ENCODE measurements at places on chromosomes 1 and 21.

- no peak for DNase-seq
Observed at GRCh38 chr1:211828584-211829342, 1.8 kb downstream of the LPGAT1 start.

GRCh38 chr1:206456577-206457370 lies 13.5 kb upstream of the IKBKE start:
- no peak for DNase-seq

DNA sequence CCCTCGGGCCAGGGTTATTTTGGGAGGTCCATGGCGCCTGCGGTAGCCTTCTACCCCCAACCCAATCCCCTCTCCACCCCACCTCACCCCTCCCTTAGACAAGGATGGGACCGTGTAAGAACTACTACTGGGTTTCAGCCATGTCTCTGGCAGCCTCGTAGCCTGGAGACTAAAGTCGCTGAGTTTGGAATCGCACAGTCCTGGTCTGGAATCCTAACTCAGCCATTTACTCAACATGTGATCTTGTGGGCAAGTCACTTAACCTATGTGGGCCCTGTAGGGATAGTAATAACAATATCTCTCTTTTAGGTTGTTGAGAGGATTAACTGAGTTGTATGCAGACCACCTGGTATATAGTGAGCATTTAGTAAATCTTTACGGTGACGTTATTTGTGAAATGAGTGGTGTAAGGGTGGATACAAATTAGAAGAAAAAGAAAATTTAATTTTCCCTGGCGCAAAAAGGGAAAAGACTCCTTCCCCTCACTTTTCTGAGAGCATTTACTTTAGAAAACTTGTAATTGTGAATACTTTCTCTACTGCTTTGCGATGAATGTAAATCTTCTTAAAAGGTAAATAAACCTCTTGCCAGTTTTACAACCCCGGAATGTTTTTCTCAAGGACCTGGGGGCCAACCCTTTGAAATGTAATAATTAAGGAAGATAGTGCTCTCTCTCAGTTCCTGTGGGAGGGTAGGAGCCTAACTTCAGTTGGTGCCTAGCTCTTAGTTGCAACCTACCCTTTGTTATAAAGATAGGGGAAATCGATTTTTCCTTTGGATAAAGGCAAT lies 615 bp upstream of the MRPS15 start:
- no peak for DNase-seq

GRCh38 chr1:58434181-58434580 lies 112.3 kb downstream of the OMA1 start:
- no peak for DNase-seq

DNA sequence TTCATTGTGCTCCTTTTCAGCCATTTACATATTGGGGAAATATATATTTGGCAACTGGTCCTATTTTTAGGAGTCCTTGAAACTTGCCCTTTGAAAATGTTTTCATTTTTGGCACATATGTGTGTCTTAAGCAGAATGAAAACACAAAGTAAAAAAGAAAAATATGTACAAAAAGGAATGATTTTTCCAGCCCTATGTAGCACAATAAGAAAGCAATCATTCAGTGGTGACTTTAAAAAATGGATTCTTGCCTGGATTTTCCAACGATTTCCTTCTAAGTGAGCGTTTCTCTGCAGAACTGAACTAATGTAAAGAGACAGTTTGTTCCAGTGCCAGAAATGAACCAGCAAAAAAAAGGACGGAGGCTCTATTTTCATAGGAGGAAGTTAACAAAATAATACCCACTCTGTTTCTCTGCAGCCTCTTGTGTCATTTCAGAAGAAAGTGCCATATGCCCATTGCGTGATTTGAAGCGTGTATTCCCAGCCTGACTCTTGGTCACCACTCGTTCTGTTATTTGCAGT lies 340.1 kb downstream of the SETD4 start:
- DNase-seq, result no peak

DNA sequence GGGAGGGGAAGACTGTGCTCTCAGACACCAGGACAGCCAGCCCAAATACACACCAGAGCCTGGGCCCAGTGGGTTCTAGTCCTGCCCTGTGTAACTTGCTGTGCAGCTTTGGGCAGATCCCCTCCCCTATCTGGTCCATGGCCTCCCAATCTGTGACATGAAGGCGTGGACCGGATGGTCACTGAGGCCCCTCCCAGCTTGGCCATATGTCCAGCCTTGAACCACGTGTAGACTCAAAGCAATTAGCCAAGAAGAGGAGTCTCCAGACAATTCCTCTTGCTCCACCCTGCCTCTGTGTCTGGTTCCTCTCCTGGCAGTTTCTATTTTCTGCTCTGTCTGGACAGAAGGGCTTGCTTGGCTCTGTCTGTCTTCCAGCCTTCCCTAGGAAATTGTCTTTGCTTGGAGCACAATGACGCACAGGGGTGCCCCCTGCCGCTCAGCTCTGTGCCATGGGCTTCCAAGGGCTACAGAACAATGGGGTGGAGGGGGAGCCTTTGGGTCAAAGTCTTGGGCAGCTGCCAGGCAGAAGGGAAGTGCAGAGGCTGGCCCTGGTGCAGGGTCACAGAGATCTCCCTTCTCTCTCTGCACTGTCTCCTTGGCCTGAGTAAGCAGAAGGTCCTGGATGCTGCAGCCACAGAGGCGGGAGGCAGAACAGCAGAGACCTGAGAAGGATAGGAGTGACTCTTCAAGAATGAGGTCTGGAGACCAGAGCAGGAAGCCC lies 66.1 kb downstream of the TENT5C start:
- DNase-seq, result no peak

- DNase-seq, result no peak
Observed at GRCh38 chr1:19073311-19074186, 117.1 kb upstream of the IFFO2 start.

- no peak for DNase-seq
Observed at GRCh38 chr1:171160639-171161354, 24.3 kb upstream of the FMO2 start.

DNA sequence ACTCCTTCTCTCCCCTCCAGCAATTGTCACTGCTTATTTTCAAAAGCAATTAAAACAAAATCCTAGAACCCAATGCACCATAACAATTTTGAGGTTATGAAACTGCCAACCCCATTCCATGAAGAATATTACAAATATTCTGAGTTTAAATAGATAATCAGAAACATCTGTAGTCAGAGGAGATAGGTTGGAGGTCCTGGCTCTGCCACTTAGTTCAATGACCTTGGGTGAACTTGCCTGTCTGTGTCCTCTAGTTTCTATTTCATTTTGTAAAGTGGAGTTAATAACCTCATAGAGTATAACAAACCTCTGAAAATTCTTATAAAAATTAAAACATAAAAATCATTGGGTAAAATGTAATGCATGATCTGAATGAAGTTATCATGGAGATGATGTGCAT lies 164.6 kb downstream of the KCTD3 start:
- no peak for DNase-seq

DNA sequence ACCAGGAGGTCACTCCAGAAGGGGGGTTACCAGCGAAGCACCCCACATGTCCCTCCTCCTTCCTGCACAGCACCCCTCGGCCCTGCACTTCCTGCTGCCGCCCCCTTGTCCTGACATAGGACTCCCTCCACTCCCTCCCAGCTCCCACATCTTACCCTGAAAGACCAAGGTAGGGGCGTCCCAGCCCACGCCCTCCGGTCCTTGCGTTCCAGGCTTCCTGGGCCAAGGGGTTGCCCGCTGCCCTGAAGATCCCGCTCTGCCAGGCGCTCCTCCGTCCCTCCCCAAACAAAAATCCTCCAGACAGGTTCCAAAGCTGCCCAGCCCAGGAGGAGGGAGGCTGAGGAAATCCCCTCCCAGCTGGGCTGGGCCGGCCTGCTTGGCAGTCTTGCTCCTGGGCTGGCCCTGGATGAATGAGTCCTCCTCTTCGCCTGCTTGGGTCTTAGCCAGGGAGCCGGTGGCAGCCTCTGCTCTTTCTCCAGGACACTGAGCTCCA lies at the start of gene RHBDL2:
RHBDL2 (minus strand) TSS at position 304 of the 493 bp plus-strand sequence. CDS start 22,618 bp downstream, outside the sequence.
- DNase-seq, result no peak

DNA sequence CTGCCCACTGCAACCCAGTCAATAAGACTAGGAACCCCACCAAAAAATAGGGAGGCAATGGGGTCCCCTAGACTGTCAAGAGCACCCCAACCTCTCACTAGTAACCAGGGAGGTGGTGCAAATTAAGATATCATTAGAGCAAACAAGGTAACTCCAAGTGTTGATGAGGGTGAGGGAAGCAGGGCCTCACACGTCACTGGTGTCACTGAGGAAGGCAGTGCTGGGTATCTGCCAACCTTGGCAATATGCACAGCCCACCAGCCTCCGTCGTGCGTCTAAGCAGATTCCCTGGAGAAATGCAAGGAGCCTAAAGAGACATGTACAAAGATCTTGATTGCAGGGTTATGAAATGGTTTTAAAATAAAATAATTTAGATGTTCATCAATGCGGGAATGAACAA lies 3.8 kb downstream of the UBASH3A start:
- no peak for DNase-seq

DNA sequence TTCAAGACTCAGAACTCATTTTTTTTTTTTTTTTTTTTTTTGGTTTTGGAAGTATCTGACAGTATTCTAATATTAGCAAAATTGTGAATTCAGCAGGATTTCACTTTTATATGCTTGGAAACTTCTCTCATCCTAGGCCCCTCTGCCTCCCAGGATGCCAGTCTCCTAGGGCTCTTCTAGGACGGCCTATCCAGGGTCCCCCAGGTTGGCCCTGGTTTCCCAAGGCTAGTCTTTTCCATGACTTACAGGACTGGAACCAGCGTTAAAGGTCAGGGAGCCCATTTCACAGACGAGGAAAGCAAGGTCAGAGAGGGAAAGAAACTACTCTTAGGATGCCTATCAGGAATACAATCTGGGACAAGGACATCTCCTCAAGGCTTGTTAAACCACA lies 412.5 kb downstream of the PTPRU start:
- no peak for DNase-seq

- no peak for DNase-seq
Observed at GRCh38 chr1:89903550-89903949, 82.7 kb downstream of the LRRC8D start.

- DNase-seq, result no peak
Observed at GRCh38 chr1:64865105-64865757, 101.1 kb downstream of the JAK1 start.

GRCh38 chr1:2415801-2416208 lies 3.4 kb upstream of the PEX10 start:
- no peak for DNase-seq

DNA sequence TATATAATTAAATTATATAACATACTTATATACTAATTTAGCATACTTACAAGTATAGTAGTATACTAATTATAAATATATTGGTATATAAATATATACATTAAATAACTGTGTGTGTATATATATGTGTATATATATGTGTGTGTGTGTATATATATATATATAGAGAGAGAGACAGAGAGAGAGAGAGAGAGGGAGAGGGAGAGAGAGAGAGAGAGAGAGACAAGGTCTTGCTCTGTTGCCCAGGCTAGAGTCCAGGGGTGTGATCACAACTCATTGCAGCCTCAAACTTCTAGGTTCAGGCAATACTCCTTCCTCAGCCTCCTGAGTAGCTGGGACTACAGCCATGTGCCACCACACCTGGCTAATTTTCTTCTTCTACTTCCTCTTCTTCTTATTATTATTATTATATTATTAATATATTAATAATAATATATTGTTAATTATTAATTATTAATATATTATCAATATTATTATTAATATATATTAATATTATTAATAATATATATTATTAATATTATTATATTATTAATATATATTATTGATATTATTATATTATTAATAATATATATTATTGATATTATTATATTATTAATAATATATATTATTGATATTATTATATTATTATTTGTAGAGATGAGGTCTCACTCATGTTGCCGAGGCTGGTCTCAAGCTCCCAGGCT lies 185.5 kb downstream of the CRB1 start:
- DNase-seq, result no peak

- DNase-seq, result no peak
Observed at GRCh38 chr1:11138029-11138428, 38.4 kb upstream of the EXOSC10 start.

DNA sequence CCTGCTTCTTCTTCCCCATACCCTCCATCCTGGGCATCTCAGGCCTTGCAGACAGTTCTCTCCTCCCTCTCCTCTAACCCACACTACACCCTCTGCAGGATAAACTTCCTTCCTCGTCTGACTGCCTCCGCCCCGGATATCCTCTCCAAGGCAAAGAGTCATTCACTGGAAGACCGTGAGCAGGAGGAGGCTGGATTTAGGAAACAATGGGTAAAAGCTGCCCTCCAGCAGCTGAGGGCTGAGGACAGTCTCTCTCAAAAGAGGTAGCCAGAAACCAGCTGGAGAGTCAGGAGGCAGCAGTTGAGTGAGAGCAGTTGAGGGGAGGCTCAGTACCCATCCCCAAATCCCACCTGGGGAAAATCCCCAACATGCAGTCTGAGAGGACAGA lies 1.4 kb downstream of the CSRP1 start:
- DNase-seq, result no peak

GRCh38 chr1:42815941-42816584 lies 859 bp upstream of the ERMAP start:
- no peak for DNase-seq

DNA sequence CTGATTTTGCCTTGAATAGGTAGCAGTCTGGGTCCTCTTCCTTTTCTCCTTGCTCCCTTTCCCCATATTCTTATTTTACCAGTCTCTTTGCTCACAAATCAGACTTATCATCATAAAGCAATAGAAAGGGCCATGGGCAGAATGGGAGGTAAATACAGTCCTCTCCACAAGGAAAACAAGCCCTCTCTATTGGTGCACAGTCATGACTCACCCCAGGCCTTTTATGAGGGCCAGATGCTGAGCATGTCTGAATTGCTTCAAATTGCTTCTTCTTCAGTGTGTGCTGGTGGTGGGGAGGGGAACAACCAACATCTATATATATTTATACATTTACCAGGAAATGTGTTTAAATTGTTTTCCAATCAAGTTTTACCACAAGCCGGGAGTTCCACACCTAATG lies 75.2 kb downstream of the GFI1 start:
- no peak for DNase-seq

GRCh38 chr1:9887070-9887469 lies 23.0 kb downstream of the CTNNBIP1 start:
- DNase-seq, result no peak

- DNase-seq, result no peak
Observed at GRCh38 chr21:28725396-28725795, 267.3 kb downstream of the LTN1 start.

GRCh38 chr1:80427881-80428280 lies 1372.9 kb upstream of the ADGRL2 start:
- no peak for DNase-seq

GRCh38 chr1:31954607-31955283 lies 16.6 kb upstream of the PTP4A2 start:
- no peak for DNase-seq

- no peak for DNase-seq
Observed at GRCh38 chr1:108722292-108722691, 9.6 kb downstream of the FNDC7 start.

DNA sequence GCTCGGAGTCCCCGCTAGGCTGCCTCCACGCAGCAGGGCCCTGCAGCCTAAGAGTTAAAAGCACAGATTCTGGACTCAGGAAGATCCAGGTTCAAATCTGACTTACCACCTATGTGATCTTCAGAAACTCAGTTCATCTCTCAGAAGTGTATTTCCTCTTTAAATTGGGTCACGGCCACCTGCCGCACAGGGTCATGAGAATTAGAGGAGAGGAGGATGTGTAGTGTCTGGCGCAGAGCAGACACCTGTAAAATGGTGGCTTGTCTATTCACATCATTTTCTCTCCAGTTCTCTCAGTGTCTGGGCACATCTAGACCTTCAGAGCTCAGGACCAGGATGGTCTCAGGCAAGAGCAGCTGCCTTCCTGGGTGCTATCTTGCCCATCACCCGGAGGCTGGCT lies 45.8 kb downstream of the PTPRF start:
- no peak for DNase-seq

GRCh38 chr1:96474985-96475743 lies 246.4 kb upstream of the PTBP2 start:
- DNase-seq, result no peak

GRCh38 chr1:68974447-68974846 lies 477.6 kb upstream of the DEPDC1 start:
- DNase-seq, result no peak

Measured in stimulated activated CD8-positive, alpha-beta memory T cell treated with anti-CD3 and anti-CD28 coated beads, Interleukin-4, amount 100 ng/mL, for 1 hour (primary cell).